Stimulated activated CD8-positive, alpha-beta memory T cell treated with anti-CD3 and anti-CD28 coated beads, Interleukin-4, amount 100 ng/mL, for 4 hours (primary cell): ENCODE measurements at places on chromosomes 2 and 18.

GRCh38 chr18:34970106-34970505 lies 71.1 kb upstream of the MAPRE2 start:
- DNase-seq: no peak

DNA sequence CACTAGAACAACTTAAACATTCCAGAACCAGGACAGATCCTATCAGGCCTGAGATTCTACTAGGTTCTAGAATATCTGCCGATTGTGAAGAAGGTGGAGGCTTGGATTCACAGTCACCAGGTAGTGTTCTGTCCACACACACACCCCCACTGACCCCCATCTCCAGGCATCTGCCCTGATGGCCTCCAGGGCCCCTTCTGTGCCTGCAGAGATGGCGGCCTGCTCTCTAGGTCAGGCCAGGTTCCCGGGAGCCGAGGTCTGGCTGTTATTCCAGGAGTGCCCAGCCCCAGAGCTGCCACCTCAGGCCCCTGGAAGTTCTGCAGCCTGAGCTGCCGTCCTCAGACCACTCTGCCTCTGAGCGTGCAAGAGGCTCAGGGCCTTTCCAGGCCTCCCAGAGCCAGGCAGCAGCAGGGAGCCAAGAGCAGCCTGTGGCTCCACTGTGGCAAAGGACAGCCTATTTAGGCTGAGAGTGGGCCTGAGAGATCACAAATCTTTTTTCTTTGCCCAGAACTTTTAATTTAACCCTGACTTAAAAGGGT lies 96.2 kb upstream of the ASAP2 start:
- no peak for DNase-seq

- DNase-seq: no peak
Observed at GRCh38 chr2:170733798-170734600, 18.9 kb downstream of the SP5 start.

DNA sequence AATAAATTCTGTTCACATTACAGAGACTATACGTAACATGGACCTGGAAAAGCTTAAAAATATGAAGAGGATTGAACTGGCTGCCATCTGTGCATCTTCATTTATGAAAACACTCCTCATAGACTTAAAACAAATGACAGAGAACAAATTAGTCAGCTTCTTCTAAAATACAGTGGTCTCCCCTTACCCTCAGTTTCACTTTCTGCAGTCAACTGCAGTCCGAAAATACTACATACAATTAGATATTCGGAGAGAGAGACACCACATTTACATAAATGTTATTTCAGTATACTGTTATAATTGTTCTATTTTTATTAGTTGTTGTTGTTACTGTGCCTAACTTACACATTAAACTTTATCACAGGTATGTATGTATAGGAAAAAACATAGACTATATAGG lies 6.5 kb downstream of the RNF103 start:
- DNase-seq: no peak

- DNase-seq: no peak
Observed at GRCh38 chr2:161913865-161914264, 160.2 kb downstream of the DPP4 start.

GRCh38 chr2:133908171-133908570 lies 339.9 kb upstream of the NCKAP5 start:
- no peak for DNase-seq
